ENCODE measurements at places on chromosomes 2 and 18.

GRCh38 chr2:125730921-125731320, 925.0 kb upstream of the GYPC start:
- no peak for DNase-seq

- no peak for DNase-seq
Observed at GRCh38 chr2:150438654-150439053, 48.8 kb downstream of the RND3 start.

- no peak for DNase-seq
Observed at GRCh38 chr18:44681076-44681970, 635 bp downstream of the SETBP1 start.

DNA sequence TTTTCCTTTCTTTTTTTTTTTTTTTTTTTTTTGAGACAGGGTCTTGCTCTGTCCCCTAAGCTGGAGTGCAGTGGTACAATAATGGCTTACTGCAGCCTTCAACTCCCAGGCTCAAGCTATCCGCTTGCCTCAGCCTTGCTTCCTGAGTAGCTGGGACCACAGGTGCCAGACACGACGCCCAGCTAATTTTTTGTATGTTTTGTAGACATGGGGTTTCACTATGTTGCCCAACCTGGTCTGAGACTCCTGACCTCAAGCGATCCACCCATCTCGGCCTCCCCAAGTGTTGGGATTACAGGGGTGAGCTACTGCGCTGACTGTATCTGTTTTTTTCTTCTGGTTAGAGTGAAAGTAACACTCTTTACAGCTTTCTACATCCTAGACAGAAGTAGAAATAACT, 240.3 kb upstream of the FBXO11 start:
- no peak for DNase-seq

DNA sequence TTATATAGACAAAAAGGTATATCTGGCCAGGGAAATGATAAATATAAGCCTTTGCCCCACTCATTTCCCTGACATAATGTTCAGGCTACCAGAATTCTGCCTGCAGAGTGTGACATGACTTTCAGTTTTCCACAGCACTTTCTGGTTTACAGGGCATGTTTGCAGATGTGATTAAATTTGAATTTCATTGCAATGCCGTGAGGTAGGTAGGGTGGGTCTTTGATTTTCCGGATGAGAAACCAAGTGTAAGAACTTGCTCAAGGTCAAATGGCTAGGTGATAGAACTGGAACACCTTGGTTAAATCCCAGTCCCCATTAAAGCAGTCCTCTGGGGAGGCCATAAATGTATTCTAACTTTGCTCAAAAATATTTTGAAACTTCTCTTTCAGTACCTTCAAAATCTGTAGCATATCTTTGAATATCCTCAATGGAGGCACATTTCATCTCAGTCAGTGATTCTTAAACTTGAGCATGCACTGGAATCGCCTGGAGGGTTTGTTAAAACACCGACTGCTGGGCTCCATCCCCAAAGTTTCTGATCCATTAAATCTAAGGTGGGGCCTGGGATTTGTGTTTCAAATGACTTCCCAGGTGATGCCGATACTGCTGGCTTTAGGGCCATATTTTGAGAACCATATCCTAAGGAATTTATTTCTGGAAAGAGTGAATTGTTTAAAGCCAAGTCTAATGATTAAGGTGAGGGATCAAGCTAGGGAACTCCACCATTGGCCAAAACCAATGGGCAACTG, 35.0 kb downstream of the MRPL33 start:
- DNase-seq: no peak

DNA sequence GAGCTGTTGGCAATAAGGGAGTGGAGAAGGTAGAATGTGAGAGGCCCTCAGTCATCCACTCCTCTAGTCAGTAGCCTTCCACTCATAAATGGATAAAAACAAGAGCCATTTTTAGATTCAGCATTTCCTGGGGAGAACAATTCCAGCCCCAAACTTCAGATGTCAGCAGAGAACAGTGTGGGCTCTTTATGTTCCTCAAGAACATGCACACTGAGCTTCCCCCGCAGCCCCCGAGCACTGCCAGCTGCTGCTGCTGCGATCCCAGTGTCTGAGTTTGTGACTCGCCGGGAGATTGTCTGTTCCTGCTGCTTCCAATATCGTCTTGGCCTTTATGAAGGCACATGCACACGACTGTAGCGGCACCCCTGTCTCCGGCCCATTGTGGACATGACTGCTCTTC, 143.7 kb upstream of the CTNNA2 start:
- DNase-seq: no peak

Measured in left forelimb (tissue), 1 donor.